Activated CD4-positive, alpha-beta memory T cell treated with anti-CD3 and anti-CD28 coated beads for 36 hours (primary cell): ENCODE measurements at places on chromosomes 13 and 19. TPM values are rescaled to one million over a fixed set of nuclear protein-coding genes. Genes with fewer than 3 reads are reported as not detected.
A peak's percentile ranks its signal among the peaks of the same experiment; 100 is the strongest.

GRCh38 chr19:31574251-31574973, 225.2 kb upstream of the TSHZ3 start:
- H3K4me3 ChIP-seq, result no peak overlapping the region
- H3K27ac ChIP-seq, result no peak overlapping the region
- DNase-seq, result no peak
- H3K27me3 ChIP-seq, result peaks cover 4% of the 10 kb centered on the region
- no peaks in the 10 kb centered on the region for H3K36me3 ChIP-seq
- no peaks in the 10 kb centered on the region for H3K4me1 ChIP-seq

The FUZ gene
- total RNA-seq, result 16.2 TPM

The SYNE4 gene
- 2.0 TPM for total RNA-seq

DNA sequence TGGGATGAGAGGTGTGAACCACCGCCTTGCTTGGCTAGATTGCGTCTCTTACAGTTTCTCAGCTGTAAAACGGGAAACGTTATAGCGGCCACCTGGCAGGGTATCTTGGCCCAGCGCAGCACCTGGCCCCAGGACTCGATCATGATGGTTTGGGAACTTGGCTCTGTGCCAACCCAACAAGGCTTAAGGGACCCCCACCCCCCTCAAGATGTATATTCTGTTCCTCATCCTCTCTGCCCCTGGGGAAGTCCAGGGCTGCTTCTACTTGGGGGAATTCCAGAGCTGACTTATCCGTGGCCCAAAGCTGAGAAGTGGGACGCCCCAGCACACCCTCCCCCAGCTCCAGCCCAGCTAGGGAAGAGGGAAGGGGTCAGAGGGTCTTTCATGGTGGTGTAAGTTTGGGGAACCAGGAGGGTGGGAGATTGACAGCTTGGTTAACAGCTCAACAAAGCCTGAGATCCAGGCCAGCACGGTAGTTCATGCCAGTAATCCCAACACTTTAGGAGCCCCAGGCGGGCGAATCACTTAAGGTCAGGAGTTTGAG, 695 bp downstream of the ICAM1 start:
- peaks cover 35% of the 10 kb centered on the region for H3K4me1 ChIP-seq
- peak overlapping the region; percentile 89 for H3K27ac ChIP-seq
- peak; percentile 66 for DNase-seq
- H3K4me3 ChIP-seq, result peak overlapping the region; percentile 85
- H3K27me3 ChIP-seq, result no peaks in the 10 kb centered on the region

DNA sequence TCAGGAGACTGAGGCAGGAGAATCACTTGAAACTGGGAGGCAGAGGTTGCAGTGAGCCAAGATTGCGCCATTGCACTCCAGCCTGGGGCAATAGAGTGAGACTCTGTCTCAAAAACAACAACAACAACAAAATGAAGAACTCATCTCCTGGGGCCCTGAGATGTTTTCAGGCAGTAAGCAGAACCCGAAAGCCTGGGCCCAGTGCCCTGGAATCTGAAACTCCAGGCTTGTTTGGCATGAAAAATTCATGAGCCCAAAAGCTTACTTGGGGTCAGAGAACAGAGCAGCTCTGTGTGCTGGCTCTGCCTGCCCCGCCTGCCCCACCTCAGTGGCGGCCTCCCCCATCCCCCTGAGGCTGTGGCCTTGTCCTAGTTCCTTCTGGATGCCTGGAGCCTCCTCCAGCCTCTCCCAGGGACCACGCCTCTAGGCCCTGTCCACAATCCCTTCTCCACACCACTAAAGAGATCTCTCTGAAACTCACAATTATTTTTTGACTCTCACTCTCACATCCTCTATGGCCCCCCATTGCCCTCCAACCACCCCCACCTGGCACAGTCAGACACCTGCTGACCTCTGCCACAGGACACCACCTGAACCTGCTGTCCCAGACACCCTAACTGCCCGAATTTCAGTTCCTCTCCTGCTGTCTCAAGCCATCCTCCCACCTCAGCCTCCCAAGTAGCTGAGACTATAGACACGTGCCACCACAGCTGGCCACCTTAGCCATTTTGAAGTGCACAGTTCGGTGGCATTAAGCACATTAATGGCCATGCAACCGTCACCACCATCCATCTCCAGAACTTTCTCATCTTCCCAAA, 6.9 kb upstream of the AP1M2 start:
- H3K36me3 ChIP-seq, result no peaks in the 10 kb centered on the region
- no peak for DNase-seq
- H3K27ac ChIP-seq, result no peak overlapping the region
- peaks cover 18% of the 10 kb centered on the region for H3K4me1 ChIP-seq
- H3K4me3 ChIP-seq, result no peak overlapping the region
- H3K27me3 ChIP-seq, result no peaks in the 10 kb centered on the region

DNA sequence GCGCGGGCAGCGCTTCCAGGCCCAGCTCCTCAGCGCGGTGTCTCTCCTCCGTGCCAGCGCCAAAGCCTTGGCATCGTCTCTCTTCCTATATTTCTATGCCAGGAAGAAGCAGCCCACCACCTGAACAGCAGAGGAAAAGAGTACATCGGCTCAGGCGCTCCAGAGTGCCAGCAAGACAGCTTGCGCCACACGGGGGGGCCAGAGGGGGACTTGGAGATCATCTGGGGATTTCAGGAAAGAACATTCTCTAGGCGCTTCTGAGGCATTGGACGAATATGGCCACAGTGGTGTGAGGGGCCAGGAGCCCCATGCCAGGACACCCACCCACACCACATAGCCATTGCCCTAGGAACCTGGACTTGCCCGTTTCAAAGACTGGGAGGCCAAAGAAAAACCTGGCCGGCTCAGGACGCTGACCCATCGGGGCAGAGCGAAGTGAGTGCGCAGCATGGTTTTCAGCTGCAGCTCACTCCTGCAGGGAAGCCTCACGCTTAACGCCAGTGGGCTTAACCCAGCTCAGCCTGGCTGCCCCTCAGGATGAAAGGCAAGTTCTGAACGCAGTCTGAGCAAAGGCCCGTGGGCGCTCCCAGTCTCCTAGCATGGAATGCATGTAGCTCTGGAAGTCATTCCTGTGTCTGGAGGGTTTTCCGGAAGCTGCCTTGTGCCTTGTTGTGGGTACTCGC, 62.1 kb downstream of the GGACT start:
- H3K27me3 ChIP-seq, result no peaks in the 10 kb centered on the region
- H3K4me3 ChIP-seq, result no peak overlapping the region
- no peak overlapping the region for H3K27ac ChIP-seq
- peaks cover 2% of the 10 kb centered on the region for H3K4me1 ChIP-seq

The NLRP7 gene
- not detected for total RNA-seq

DNA sequence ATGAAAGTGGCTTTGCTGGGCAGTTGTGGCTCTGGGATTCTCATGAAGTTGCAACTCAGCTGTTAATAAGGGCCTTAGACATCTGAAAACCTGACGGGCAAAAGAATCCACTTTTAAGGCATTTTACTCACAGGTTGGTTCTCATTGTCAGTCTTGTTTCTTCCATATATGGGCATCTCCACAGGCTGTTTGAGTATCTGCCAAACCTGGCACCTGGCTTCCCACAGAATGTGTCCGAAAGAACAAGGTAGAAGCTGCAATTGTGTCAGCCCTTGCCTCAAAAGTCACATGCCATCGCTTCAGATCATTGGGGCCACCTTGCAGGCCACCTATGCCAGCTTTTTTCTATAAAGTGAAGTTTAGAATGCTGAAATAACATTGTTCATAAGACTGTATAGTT, 102.4 kb downstream of the KCTD12 start:
- H3K27ac ChIP-seq, result no peak overlapping the region
- H3K4me1 ChIP-seq, result no peaks in the 10 kb centered on the region
- H3K27me3 ChIP-seq, result peaks cover 7% of the 10 kb centered on the region
- no peak overlapping the region for H3K4me3 ChIP-seq
- DNase-seq, result no peak

DNA sequence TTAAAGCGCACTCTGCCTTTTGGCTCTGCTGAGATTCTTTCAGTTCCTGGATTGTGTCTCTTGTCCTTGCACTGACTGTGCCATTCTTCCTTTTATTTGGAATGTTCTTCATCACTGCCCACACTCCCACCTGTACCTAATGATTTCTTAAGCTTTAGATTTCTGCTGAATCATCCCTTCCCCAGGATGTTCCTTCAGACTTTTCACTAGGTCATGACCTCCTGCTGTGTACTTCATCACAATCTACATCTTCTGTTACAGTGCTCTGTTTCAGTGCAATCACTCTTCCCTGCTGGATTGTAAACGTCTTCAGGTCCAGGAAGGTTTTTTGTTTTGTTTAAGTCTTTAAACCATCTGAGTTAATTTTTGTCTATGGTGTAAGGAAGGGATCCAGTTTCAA, 281.0 kb downstream of the ATP8A2 start:
- no peak overlapping the region for H3K4me3 ChIP-seq
- no peak overlapping the region for H3K27ac ChIP-seq
- no peaks in the 10 kb centered on the region for H3K4me1 ChIP-seq
- no peaks in the 10 kb centered on the region for H3K36me3 ChIP-seq

The HSH2D gene
- 23.6 TPM for total RNA-seq

- H3K27ac ChIP-seq, result no peak overlapping the region
- no peaks in the 10 kb centered on the region for H3K36me3 ChIP-seq
- DNase-seq, result no peak
- peaks cover 22% of the 10 kb centered on the region for H3K27me3 ChIP-seq
- H3K4me3 ChIP-seq, result no peak overlapping the region
- H3K4me1 ChIP-seq, result no peaks in the 10 kb centered on the region
Observed at GRCh38 chr19:29860492-29860891, 48.7 kb downstream of the CCNE1 start.

The FAAP24 gene
- 8.1 TPM for total RNA-seq

DNA sequence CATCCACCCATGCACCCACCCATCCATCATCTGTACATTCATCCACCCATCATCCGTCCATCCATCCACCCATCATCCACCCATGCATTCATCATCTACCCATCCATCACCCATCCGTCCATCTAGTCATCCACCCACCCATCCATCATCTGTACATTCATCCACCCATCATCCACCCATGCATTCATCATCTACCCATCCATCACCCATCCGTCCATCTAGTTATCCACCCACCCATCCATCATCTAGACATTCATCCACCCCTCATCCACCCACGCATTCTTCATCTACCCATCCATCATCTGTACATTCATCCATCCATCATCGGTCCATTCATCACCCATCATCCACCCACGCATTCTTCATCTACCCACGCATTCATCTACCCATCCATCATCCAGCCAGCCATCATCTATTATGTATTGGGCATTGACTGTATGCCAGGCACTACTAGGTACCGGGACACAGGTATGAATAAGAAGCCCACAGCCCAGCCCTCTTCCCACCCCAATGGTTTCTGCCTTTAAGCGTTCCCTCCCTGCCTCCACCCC, 16.7 kb upstream of the GALP start:
- H3K36me3 ChIP-seq, result peaks cover 15% of the 10 kb centered on the region
- peaks cover 7% of the 10 kb centered on the region for H3K4me1 ChIP-seq
- no peaks in the 10 kb centered on the region for H3K27me3 ChIP-seq
- no peak overlapping the region for H3K4me3 ChIP-seq
- DNase-seq, result no peak

- peaks cover 10% of the 10 kb centered on the region for H3K4me1 ChIP-seq
- H3K27ac ChIP-seq, result no peak overlapping the region
- H3K4me3 ChIP-seq, result no peak overlapping the region
- peaks cover 29% of the 10 kb centered on the region for H3K36me3 ChIP-seq
- no peak for DNase-seq
Observed at GRCh38 chr13:40814803-40815202, 25.4 kb downstream of the SLC25A15 start.

DNA sequence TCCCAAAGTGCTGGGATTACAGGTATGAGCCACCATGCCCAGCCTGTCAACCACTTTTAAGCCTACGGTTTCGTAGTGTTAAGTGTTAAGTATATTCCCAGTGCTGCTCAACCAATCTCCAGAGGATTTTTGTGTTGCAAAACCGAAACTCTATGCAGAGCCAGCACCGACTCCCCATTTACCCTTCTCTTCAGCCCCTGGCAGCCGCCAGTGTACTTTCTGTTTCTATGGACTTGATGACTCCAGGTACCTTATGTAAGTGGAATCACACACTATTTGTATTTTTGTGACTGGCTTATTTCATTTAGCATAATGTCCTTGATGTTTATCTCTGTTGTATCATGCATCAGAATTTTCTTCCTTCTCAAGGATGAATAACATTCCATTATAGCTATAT, 1.1 kb downstream of the SULT2A1 start:
- no peak for DNase-seq
- H3K36me3 ChIP-seq, result no peaks in the 10 kb centered on the region
- no peak overlapping the region for H3K4me3 ChIP-seq
- H3K4me1 ChIP-seq, result no peaks in the 10 kb centered on the region
- peaks cover 14% of the 10 kb centered on the region for H3K27me3 ChIP-seq

DNA sequence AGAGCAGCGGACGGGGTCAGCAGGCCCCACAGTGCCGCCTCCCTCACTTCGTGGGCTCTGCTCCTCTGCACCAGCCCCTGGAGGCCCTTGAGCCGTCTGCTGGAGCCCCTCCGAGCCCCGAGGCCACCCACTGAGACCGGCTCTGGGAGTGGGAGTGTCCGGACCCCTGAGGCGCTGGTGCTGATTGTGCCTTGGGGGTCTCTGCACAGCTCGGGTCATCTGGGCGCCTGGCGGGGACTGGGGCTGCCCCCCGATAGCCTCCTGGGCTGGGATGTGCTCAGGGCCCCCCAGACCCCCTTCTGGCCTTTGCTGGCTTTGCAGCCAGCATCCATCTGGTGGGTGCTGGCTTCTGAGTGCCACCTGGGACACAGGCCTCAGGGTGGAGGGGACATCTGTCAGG, 15.4 kb downstream of the CBARP start:
- H3K36me3 ChIP-seq, result peaks cover 2% of the 10 kb centered on the region
- no peaks in the 10 kb centered on the region for H3K27me3 ChIP-seq
- H3K4me1 ChIP-seq, result no peaks in the 10 kb centered on the region
- no peak overlapping the region for H3K4me3 ChIP-seq
- no peak overlapping the region for H3K27ac ChIP-seq

The LILRA5 gene
- total RNA-seq, result not detected
